ENCODE measurements at places on chromosomes 5 and 9. TPM values are rescaled to one million over a fixed set of nuclear protein-coding genes. Genes with fewer than 3 reads are reported as not detected.

- DNase-seq = no peak
These were observed 161.7 kb upstream of the MVB12B start for GRCh38 chr9:126164796-126165525.

- DNase-seq = no peak
These were observed 78.4 kb downstream of the NTNG2 start for GRCh38 chr9:132239999-132240840.

GRCh38 chr9:99725852-99726251 is 95.8 kb upstream of the NR4A3 start:
- no peak for DNase-seq

DNA sequence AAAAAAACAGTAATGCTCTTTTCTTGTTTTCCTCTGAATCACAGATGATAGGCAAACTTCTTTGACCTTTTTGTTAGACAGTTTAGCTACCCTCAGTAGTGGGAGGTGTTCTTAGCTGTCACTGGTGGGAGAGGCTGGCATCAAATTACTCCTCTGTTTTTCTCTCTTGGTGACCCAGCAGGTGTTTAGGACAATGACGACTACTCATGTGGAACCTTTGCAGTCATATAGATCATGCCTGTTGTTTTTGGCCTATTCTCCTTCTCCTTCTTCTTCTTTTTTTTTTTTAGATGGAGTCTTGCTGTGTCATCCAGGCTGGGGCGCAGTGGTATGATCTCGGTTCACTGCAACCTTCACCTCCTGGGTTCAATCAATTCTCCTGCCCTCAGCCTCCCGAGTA is 15.4 kb upstream of the NPR2 start:
- DNase-seq = no peak

- DNase-seq = no peak
These were observed 131.6 kb upstream of the TRPM3 start for GRCh38 chr9:71253011-71253410.

- DNase-seq = no peak
These were observed 923 bp downstream of the SPATA6L start for GRCh38 chr9:4665357-4665756.

GRCh38 chr9:110429453-110429852 is 91.8 kb upstream of the TXNDC8 start:
- no peak for DNase-seq

GRCh38 chr5:6578676-6579343 is 54.0 kb downstream of the NSUN2 start:
- DNase-seq = no peak

FAXDC2 gene
- 41.9 TPM for total RNA-seq

GRCh38 chr5:45692481-45692880 is 3.7 kb downstream of the HCN1 start:
- no peak for DNase-seq

GCNT4 gene
- total RNA-seq = 1.7 TPM

DNA sequence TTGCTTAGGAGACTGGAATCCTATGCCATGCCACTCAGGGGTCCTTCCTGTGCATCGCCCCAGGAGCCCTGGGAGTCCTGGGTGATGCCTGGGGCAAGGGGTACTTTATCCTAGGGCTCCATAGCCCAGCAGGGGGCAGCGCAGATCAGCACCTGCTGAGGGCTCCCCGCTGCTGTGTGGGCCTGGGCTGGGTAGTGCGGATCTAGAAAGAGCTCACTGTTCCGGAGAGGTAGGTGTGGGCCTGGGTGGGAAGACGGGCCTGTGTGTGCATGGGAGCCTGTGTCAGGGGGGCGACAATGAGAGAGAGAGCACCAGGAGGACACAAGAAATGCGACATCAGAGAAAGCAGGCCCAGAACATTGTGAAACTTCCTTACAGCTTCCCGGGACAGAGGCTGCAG is 11.4 kb upstream of the DAB2IP start:
- DNase-seq = no peak

CARTPT gene
- not detected for total RNA-seq

KCNIP1 gene
- 0.52 TPM for total RNA-seq

JAKMIP2 gene
- total RNA-seq = 0.73 TPM

- no peak for DNase-seq
These were observed 137.4 kb downstream of the LPAR1 start for GRCh38 chr9:110900917-110901316.

ENDOG gene
- 22.8 TPM for total RNA-seq

- no peak for DNase-seq
These were observed 118.2 kb downstream of the VCAN start for GRCh38 chr5:83589786-83590185.

GRCh38 chr9:133773889-133774655 is 35.9 kb upstream of the SARDH start:
- DNase-seq = no peak

ADAMTS6 gene
- 6.3 TPM for total RNA-seq

DNA sequence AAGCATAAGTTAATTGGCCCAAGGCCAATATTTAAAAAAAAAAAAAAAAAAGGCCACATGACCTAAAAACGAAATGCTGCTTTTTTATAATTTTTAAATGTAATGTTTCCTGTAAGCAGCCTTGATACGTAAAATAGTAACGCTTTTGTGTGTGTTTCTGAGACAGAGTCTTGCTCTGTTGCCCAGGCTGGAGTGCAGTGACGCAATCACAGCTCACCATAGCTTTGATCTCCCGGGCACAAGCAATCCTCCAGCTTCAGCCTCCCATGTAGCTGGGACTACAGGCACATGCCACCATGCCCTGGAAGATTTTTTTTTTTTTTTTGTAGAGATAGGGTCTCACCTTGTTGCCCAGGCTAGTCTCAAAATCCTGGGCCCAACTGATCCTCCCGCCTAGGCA is 179.9 kb downstream of the EDIL3 start:
- DNase-seq = no peak

C5orf52 gene
- not detected for total RNA-seq

DNA sequence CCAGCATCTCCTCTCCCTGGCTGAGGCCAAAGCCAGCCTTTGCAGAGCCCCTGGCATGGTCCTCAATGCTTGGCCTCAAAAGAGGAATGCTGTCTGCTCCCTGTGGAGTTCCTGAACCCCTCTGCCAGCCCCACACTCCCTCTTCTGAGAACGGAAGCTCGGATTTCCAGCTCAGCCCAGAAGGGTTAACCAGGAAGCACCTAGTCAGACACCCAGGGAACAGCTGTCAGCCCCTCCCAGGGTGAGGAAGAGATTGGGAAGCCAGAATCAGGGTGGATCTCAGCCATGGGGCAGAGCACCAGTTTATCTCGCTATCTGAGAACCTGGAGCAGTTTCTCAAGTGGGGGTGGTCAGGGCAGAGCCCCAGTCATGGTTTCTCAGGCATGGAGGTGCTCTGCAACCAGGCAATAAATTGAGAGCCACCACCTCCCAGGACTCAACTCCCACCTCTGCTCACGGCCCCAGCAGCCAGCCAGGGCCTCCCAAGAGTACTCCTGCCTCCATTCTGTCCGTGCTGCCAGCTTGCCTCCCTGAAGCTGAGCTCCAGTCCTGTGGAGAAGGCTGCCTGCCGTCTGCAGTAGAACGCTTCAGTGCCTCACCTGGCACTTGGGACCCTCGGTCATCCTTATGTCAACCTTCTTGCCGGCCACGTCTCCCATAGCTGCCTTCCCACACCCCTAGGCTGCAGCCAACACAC is 7.6 kb downstream of the FOXE1 start:
- DNase-seq = no peak

- DNase-seq = no peak
These were observed 56.0 kb upstream of the MOCS2 start for GRCh38 chr5:53165431-53166182.

- DNase-seq = no peak
These were observed 435.9 kb upstream of the MPDZ start for GRCh38 chr9:13715430-13715829.

COL5A1 gene
- 205 TPM for total RNA-seq

DNA sequence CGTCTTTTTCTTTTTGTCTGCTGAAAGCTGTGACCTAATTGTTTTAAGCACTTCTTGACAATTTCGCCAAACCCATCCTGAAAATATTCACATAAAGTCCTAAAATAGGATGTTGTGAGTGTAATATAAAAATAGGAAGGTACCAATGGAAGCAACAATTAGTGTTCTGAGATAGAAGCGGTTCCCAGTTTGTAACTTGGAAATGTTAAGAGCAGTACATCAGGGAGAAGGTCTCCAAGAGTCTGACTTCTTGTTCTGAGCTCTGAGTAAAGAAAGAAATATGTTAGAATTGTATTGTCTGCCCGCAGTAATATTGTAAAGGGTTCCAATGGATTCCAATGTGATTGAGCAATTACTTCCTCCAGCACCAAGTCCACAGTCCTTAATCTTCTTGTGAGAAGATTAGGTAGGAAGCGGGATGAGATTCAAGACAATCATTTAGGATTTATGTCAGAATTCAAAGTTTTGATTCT is 3.9 kb downstream of the VCAN start:
- DNase-seq = peak; percentile 38

GRCh38 chr9:18467696-18468095 is 6.3 kb upstream of the ADAMTSL1 start:
- DNase-seq = no peak

SPINK6 gene
- total RNA-seq = 0.42 TPM

C7 gene
- total RNA-seq = 376 TPM

- DNase-seq = no peak
These were observed 122.5 kb upstream of the RASGRF2 start for GRCh38 chr5:80837679-80838078.

DNA sequence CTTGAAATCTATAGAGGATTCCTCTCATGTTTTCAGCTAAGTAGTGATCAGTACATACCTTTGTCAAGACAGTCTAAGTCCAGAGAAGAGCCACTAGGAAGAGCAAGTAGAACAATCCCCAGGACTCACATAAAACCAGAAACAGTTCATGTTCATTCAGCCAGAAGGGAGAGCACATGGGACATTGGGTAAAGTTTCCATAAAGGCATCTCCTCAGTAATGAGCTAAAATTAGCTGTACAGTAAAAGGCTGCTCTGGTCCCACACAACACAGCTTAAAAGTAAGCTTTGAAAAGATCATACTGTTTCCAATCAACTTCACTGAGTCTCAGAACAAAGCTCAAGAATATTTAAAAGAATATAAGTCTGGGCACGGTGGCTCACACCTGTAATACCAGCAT is 32.4 kb downstream of the HOMER1 start:
- DNase-seq = no peak

Measured in left lung (tissue), 14 donors.